ENCODE measurements at places on chromosomes 2 and 18.

DNA sequence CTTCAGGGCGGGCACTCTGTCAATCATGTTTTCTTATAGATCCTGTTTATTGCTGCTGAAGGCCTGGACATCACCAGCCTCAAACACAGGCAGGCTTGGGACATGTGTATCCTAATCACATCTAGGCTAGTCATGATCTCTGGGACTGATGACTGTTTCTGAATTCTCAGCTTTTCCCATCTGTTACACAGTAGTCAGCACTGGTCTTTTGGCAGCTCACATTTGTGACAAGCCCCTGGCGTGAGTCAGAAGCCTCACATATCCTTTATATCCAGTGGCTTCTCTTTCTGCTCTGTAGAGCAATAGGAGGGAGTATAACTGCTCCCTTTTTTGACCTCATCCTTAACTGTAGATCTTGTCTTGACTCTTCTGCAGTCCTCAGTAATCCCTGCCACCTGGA lies 4.5 kb downstream of the SEMA4F start:
- DNase-seq: no peak

GRCh38 chr2:85523062-85523902 lies 15.7 kb upstream of the MAT2A start:
- no peak for DNase-seq

DNA sequence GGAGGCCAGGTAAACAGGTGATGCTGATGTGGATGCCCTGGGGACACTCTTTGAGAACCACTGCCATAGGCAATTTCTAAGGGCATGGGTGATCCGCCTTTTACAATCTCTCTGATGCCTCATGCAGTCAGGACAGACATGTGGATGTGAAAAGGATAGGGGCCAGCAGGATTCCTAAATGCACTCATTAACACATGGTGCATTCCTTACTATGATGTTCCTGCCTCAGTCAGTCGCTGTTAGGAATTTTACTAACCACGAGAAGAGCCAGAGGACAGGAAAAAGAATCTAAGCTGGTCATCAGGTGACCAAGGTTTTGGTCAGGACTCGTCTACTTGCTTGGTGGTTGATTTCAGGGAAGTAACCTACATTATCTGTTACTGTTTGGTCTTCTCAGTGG lies 191.0 kb downstream of the ARL4C start:
- DNase-seq: no peak

DNA sequence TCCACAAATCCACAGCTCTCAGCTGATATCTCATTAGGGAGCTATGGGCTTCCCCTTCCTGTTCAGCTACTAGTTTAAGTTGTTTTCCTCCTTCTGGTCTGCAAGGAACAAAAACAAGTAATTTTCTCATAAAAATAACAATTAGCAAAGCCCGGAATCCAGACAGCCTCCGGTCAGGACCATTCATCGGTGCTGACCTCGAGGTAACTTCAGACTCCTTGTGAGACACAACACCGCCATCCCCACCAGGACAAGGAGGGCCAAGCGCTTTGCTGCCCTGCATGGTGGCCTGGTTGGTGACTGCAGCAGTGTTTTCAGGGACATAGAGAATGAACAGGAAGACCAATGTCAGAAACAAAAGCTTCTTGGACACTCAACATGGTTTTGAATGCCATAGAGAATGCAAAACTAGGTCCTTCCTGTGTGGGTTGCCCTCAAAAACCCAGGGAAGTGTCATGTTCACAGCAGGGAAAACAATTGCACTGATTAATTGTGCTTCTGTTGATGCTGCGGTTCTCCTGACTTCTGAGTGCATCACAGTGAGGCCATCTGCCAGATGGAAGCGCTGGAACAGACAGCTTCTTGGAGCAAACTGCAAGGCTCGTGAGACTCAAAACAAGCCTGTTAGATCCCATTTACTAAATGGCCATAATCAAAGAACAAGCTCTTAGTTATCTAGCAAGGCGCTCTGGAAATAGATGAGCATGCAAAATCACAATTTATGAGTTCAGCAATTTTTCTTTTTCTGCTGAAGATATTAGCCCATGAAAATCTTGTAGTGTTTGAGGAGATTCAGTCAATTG lies 77.1 kb downstream of the HS1BP3 start:
- DNase-seq: no peak

DNA sequence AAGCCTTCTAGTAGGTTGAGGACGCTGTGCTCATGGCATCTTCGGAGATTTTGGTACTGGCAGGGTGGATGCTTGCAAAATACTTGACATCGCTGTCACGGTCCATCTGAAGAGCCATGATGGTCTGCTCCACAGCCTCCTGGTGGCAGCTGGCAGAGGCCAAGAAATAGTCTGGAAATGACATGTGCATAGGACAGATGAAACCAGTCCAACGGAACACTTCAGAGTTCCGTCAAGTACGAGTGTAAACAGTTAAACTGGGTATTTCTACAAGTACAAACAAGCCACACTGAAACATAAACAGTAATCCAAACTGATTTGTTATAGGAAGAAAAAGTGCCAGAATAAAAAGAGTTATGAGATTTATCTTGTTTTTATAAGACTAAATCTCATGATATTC lies 66.6 kb downstream of the PPP4R1 start:
- no peak for DNase-seq

DNA sequence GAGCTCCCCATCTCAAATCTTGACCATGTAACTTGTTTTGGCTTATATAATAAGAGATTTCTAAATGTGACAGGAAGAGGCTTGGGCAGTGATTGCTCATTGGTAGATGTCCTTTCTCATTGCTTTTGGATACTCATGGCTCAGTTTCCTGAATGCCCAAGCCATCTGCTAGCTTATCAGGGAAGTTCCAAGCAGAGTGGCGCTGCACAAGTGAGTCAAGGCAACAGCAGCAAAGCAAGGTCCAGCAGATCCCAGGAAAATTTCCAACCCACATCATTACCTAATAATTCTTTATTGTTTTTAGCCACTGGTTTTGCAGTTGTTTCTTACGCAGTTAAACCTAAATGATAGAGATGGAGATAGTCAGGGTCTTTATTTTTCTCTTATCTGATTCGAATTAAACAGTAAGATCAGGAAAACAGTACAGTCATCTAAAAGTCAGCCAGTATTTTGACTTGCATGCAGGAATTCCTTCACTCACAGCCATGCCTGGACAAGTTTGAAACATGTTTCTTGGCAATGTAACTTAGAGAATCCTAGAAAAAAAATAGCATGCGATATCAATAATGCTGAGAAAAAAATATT lies 349.7 kb upstream of the TMEFF2 start:
- no peak for DNase-seq

- no peak for DNase-seq
Observed at GRCh38 chr2:33810046-33810835, 211.1 kb upstream of the FAM98A start.

GRCh38 chr2:43481927-43482542 lies 113.8 kb downstream of the THADA start:
- DNase-seq: no peak

DNA sequence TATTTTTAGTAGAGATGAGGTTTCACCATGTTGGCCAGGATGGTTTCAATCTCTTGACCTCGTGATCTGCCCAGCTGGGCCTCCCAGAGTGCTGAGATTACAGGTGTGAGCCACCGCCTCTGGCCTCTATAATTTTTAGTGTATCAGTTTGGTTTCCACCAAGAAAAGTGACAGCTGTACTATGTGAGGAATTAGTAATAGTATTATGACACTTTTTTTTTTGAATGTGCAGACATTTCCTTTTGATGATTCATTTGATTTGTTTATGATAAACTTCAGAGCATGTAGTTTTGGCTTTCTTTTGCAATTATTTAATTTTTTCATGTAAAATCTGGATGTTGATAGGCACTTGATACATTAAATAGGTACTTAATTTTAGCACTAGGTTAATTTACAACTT lies 61.5 kb downstream of the PTPN4 start:
- DNase-seq: peak; percentile 21

DNA sequence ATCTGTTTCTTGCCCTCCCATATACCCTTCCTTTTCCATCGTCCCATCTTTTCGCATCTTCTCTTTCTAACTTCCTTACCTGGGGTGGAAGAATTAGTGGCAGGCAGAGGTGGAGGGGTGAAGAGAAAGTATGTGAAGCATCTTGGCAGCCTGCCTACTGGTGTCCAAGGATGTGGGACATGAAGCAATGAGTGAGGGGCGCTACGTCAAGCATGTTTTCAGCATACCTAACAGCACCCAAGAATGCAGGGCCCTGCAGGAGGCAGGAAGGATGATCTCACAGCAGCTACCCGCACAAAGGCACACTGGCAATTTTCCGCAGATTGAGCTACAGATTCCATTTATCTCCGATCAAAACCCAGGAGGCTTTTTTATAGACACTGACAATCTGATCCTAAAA lies 42.2 kb downstream of the METTL4 start:
- DNase-seq: no peak

All from activated CD4-positive, alpha-beta T cell treated with anti-CD3 and anti-CD28 coated beads, Interleukin-2, amount 50 U/mL, for 48 hours (primary cell).